Right atrium auricular region (tissue), 2 donors: ENCODE measurements at places on chromosomes 2 and 18. TPM values are rescaled to one million over a fixed set of nuclear protein-coding genes. Genes with fewer than 3 reads are reported as not detected.

CCDC141 gene
- total RNA-seq: 28.9 TPM

NEB gene
- 61.1 TPM for total RNA-seq

PKDCC gene
- 66.0 TPM for total RNA-seq

RRM2 gene
- total RNA-seq: 0.63 TPM

LHCGR gene
- not detected for total RNA-seq

RAB6C gene
- not detected for total RNA-seq

GRCh38 chr2:7450188-7450832 is 533.1 kb downstream of the RNF144A start:
- no peak for DNase-seq

- no peak for DNase-seq
Measured at GRCh38 chr18:44067186-44067585, 613.5 kb upstream of the SETBP1 start.

DNA sequence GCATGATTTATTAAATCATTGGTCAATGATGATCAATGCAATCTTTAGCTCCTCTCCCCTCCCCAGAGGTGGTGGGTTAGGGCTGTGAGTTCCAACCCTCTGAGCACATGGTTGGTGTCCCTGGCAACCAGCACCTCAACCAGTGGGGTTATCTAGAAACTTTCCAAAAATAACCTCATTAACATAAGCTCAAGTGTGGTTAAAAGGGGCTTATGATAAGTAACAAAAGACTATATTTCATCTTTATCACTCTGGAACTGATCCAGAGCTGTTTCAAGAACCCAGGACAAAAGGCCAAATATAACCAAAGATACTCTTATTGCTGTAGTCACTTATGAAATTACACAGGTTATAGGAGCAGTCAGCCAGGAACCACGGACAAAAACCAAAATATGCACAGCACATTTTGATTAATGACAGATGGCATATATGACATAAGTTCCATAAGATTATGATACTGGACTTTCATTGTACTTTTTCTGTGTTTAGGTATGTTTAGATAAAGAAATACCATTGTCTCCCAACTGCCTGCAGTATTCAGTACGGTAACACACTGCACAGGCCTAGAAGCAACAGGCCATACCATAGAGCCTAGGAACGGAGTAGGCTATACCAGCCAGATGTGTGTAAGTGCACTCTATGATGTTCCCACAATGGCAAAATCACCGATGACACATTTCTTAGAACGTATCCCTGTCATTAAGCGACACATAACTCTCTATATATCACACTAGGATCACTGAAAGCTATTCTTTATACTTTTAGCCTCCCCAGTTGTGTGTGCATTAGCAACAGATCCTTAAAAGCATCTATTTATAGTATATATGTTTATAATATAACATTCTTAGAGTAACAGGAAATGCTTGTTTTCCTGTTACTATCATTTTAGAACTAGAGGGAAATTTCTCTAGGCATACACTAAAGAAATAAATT is 31.9 kb downstream of the KIDINS220 start:
- DNase-seq: no peak

GRCh38 chr18:10570622-10571021 is 44.8 kb downstream of the NAPG start:
- DNase-seq: no peak

GRCh38 chr18:35389095-35389618 is 12.0 kb upstream of the ZNF396 start:
- no peak for DNase-seq

- DNase-seq: no peak
Measured at GRCh38 chr2:200354833-200355751, 48.6 kb downstream of the SPATS2L start.

DNA sequence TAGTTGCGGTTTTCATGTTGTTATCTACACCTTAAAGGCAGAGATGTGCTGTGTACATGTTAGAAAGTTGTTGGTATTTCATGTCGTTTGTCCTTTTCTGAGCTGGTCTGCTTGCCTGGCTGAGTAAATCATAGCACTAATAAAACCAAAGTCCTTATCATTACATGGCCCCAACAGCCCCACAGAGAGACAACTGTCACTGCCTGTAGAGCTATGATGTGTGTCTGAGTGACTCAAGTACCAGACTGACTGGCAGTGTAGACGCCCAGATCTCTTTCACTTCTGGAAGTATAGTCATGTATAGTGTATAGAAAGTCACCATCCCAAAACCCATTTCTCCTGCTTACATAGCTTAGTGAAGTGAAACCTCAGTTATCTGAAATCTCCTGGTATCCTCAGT is 4.3 kb downstream of the SOCS6 start:
- DNase-seq: no peak
